Stimulated activated CD4-positive, alpha-beta T cell treated with anti-CD3 and anti-CD28 coated beads, TNF-alpha, amount 100 ng/mL, for 1 hour (primary cell): ENCODE measurements at places on chromosomes 6 and 20.

GRCh38 chr6:1291381-1291780 is 20.5 kb upstream of the FOXQ1 start:
- DNase-seq, result no peak

DNA sequence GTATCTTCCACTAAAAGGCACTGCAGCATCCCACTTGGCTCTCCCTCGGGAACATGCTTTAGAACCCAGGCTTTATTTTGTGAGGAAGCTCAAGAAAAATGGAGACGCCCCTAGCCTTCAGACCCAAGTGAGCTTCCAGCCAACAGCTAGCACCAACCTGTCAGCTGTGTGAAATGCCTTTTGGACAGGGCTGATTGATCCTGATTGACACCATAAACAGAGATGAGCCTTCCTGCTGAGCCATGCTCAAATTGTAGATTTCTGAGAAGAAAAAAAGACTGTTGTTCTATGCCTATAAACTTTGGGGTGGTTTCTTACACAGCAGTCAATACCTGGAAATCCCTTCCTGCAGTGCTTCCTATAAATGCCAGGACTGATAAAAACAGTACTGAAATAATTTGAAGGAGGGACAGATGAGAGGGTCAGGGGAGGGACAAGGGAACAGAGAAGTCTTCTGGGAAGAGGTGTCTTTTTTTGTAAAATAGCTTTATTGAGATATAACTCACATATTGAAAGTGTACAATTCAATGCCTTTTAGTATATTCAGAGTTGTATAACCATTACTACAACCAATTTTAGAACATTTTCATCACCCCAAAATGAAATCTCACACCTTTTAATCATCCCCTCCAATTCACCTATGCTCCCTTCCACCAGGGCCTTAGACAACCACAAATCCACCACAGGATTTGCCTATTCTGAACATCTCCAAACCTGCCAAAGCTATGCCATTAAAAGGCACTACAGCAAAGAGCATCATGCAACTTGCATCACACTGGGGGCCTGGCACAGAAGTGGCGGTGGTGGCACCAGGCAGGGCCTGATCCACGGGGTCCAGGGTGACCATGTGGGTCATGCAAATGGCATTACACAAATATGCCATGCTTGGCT is 2.7 kb upstream of the STK4 start:
- DNase-seq, result no peak

GRCh38 chr6:108555399-108556052 is 5.2 kb upstream of the FOXO3 start:
- no peak for DNase-seq

DNA sequence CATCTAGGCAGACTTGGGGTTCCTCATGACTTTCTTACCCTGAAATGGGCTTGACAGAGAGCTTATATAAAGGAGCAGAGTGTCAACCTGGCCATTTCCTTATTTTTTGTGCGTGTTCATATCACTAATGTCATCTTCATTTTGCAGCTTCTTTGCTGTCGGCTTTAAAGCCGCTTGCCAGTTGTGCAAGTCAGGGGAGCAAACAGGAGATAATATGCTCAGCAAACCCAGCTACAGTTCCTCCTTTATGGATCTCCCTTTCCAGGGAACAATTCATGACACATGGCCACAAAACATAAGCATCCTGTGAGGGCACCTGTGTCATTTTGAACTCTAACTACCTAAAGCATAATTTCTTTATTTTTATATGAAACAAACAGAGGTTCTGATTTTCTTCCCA is 6.5 kb upstream of the TUBB2B start:
- DNase-seq, result no peak

GRCh38 chr6:109300874-109301273 is 81.4 kb downstream of the CD164 start:
- DNase-seq, result no peak

DNA sequence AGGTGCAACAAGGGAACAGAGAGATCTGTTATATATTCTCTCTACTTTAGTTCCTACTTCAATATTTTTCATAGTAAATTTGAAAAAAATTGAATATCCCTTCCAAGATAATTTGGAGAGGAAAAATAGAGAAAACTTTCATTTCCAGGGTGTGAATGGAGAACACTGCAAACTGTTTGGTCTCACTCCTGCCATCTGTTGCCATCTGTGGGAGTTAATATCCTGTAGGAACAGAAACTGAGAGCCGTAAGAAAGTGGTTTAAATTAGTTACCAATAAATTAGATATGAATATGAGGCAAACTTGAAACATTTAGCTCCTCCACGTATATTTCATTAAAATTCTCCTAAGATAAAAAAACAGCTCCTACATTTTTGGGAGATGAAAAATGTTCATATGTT is 4.2 kb downstream of the ZNF337 start:
- no peak for DNase-seq

- no peak for DNase-seq
These were observed 143.5 kb upstream of the AFDN start for GRCh38 chr6:167683028-167683862.

GRCh38 chr6:77324866-77325265 is 138.4 kb downstream of the HTR1B start:
- DNase-seq, result no peak

- no peak for DNase-seq
These were observed 20.9 kb upstream of the SMOC2 start for GRCh38 chr6:168420084-168420483.

DNA sequence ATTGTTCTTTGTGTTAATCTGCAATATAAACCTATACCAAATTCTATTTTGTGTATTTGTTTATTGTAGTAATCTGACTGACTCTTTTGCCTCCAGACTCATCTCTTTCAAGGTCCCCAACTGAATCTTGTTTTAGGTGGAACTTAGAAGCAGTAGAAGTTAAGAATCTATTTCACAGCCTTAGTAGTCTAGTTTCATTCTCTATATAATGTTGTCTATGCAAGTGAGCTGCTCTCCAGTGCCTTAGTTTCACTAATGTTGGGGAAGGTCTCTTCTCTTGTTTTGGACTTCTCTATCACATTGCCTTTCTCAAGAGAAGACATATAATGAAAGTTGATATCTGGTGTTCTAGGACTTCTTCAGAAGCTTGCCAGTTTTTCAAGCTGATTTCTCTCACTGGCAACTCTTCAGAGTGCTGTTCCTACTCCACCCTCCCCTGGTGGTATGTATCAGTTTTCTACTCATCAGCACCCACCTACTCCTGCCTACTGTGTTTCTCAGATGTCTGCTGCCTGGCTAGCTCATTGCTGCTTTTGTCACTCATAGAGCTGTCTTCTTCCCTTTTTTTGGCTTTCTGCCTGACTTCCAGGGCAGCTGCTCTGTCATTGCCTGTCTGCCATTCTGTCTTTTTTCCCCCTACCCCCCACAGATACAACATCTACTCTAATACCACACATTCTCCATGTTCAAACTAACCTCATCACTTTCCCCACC is 82.1 kb downstream of the PTPRA start:
- DNase-seq, result no peak

- DNase-seq, result no peak
These were observed 428.8 kb upstream of the EPHA7 start for GRCh38 chr6:93848031-93848742.

- DNase-seq, result no peak
These were observed 116.6 kb downstream of the FOXO3 start for GRCh38 chr6:108677357-108677756.
